ENCODE measurements at places on chromosomes 16 and 17.

- no peak for DNase-seq
These were observed 16.5 kb downstream of the CDIP1 start for GRCh38 chr16:4522051-4522581.

DNA sequence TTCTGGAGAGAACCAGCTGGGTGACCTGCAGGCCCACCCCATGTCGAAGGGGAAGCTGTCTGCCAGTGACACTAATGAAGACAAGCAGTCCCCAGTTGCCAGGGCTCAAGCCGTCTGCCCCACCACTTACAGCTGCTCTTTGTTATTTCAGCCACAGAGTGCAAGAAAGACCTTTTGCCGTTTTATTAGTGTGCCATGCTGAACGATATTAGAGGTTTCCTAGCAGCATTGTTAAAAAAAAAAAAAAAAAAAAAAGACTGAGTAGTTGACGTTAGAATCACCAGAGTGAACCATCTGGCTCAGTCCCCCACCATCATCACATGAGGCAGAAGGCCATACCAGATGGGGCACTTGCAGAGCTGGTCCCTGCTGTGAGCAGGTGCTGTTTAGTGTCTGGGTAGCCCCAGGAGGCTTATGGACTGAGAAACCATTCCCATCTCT is 26.5 kb upstream of the SLC39A11 start:
- DNase-seq, result no peak

- DNase-seq, result no peak
These were observed 17.8 kb upstream of the ITGAE start for GRCh38 chr17:3818786-3819185.

DNA sequence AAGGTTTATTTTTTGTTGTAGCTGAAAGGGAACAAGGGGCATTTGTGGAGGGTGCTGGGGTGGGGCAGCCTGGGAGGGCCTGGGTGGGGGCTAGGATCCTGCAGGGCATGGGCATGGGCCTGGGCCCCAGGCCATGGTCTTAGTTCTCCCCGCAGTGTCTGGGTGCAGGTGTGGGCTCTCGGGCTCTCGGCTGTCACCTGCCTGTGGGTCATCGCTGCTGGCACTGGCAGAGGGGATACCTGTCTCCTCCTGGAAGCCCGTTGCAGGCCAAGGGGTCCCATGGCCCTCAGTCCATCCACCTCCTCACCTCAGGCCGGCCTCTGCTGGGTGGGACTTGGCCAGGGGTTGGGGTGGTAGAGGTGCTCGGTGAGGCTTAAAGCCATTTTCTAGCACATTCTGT is 30.3 kb downstream of the TSC2 start:
- no peak for DNase-seq

GRCh38 chr17:79361873-79362771 is 248.7 kb downstream of the RBFOX3 start:
- DNase-seq, result no peak

DNA sequence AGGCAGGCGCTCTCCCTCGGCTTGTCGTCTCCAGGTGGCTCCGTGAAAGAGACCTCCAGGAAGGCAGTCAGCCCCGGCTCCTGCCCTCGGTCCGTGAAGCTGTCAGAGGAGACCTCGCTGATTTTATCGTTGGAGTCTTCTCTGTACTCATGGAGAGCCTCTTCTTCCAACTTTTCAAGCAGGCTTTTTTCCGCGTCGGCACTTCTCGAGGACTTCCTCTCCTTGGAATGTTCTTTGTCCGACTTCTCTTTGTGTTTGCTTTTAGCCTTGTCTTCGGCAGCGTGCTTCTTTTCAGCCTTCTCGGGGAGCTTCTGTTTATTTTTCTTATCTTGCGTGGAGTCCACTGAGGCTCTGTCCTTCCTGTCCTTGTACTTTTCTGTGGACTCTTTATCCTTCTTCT is 65.0 kb downstream of the ZNF778 start:
- no peak for DNase-seq

DNA sequence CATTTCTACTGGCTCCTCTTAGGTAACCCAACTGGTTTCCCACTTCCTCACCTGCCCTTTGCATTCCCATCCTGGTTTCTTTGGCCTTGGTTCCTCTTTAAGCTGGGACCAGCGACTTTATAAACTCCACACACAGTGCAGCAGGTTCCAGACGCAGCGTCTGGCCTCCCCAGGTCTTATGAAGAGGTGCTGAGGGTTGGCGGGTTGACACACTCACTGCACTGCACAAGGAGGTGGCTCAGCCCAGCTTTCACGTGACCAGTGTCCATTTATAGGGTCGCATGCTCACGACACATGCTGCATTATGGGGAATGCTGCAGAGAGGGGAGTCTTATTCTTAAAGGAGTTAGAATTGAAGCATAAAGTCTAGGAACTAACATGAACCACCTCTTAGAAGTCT is 70.8 kb downstream of the ZFHX3 start:
- no peak for DNase-seq

GRCh38 chr17:78884876-78885667 is 17.9 kb downstream of the CEP295NL start:
- DNase-seq, result no peak

- no peak for DNase-seq
These were observed 2.8 kb upstream of the CACNG1 start for GRCh38 chr17:67041531-67041930.

DNA sequence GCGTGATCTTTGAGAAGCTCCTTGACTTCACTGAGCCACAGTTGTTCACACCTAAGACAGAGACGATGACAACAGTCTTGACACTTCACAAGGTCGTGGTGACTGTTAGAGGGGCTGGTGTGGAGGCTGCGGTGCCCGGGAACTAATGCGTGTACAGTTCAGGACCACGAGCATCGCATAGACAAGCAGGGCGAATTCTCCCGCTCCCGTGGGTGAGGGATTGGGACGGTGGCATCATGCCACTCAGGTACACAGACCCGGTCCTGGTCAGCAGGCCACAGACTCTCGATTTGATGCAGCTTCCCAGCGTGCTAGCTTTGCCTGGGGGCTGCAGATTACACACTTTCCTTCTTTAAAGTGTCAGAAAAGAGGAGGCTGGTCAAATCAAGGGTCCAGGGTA is 24.7 kb downstream of the CEP295NL start:
- no peak for DNase-seq

DNA sequence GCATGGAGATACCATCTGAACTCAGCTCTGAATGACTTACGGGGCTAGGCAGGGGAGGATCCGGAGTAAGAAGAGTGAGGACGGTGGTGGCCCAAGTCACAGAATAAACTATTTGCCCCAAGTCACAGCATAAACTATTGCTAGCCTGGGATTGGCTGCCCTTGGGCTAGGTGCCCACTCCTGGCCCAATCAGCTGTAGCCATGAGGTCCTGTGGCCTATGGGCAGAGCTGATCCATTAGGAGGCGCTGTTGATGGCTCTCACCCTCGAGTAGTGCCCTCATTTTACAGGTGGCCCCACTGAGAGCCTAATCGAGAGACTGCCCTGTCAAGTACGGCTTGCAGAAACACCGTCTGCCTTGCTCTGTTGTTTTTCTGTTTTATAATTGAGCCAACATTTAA is 62.3 kb upstream of the ZNF423 start:
- DNase-seq, result no peak

DNA sequence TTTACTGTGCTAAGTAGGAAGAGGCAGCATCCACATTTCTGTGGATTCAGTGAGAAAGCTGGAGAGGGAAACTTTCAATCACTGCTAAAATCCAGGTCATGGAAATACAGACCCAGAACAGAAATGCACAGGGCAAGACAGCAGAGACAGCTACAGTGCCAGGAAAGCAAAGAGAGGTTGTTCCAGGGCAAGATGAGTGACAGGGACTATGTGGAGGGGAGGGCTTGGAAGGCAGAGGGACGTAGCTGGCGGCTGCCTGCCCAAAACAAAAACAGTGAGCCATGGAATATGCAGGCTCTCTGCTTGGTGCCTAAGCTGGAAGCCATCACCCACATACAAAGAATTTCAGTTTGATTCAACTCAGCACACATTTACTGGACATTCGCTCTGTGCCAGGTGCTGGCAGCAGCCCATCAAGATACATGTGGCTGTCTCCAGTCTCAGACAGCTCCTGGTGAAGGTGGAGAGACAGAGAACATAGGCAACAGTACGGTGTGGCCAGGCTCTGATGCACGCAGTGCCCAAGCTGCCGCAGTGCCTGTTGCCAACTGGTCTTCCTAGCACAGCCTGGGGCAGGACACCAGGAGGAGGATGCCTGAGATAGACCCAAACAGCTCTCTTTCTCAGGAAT is 88.7 kb downstream of the AIPL1 start:
- no peak for DNase-seq

DNA sequence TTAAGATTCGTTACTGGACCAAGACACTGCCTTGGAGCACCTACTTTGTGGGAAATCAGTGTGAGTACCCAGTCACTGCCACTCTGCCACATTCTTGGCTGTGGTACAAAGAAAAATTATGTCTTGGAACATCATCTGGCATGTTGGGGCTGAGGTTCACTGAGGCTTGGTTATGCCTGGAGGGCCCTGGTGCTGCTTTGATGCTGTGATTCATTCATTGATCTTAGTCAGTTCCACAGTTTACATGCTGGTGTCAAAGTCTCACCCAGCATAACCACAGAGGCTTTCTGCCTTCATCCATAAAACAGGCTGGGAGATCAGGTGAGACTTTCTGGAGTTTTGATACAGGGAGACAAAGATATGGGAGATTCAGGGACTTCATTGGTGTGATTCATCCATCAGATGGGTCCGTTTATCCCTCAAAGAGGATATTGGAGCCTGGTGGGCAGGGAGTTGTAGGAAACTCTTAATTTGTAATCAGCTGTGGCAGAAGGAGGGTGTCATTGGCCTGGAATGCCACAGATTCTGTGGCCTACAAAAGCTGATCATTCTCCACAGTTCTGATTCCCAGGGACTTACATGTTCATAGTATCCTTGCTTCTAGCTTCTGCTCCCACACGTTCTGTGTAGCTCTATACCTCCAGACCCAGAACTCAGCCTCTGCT is 322.5 kb downstream of the PMP22 start:
- no peak for DNase-seq

- DNase-seq, result peak; percentile 59
These were observed 37.8 kb downstream of the TMEM235 start for GRCh38 chr17:78268951-78269905.

DNA sequence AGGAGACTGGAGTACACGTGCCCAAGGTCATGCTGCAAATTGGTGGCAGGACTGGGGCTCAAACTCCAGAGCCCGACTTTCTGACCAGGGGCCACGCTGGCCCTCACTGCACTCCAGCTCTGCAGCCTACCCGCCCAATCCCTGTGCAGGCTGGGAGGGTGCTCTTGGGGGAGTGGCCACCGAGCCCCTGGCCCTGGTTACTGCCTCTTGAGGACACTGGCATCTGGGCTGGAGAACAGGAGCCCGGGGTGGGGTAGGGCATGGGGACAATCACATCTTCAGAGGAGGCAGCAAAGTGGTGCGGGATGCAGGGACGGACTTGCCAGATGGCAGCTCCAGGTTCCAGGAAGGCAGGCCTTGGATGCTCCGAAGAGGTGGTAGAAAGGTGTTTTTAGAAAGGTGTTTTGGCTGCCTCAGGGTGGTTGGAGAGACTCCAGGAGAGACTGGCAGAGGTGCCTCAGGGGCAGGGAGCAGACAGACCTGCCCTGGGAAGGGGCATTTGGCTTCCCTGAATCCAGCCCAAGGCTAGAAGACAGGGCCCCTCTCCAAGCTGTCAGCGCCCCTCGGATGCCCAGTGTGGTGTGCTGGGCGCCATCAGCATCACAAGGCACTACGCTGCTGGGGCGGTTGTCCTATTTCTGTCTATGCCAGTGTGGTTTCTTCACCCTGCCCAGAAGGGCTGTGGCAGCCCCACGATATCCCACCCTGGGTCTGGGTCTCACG is 220.6 kb downstream of the NTN1 start:
- DNase-seq, result no peak

DNA sequence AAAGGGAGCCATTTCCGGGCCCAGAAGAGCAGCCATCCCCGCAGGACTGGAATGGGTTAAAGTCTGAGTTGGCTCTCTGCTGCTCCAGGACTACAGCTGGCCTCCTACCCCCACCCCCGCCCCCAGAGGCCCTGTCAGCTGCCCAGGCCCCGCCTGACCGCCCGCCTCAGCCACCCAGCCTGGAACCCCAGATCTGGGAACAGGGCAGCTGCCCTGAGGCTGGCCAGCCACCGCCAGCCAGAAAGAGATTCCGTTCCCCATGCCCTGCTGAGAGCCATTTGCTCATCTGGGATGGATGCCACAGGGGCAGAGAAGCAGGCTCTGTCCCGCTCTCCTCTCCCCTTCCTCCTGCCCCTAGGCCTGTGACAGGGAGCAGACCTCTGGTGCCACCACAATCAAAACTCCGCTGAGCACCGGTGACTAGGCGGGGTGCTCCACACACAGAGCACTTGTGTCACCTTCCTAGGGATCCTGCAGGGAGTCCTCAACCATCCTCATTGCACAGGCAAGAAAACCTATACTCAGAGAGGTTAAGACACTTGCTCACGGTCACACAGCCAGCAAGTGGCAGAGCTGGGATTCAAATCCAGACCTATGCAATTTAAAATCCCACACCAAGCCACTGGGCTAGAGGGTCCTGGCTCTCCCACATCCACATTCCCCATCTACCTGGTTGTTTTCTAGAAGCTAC is 44.1 kb downstream of the ZNF423 start:
- DNase-seq, result no peak

- no peak for DNase-seq
These were observed 204.5 kb downstream of the RBFOX3 start for GRCh38 chr17:79406316-79406715.

GRCh38 chr16:47143677-47144558 is at the start of gene NETO2:
Gene NETO2, minus strand, starts transcription at chr16:47143945. Its CDS starts 333 bp downstream, at chr16:47143612.
- peak; percentile 43 for DNase-seq

DNA sequence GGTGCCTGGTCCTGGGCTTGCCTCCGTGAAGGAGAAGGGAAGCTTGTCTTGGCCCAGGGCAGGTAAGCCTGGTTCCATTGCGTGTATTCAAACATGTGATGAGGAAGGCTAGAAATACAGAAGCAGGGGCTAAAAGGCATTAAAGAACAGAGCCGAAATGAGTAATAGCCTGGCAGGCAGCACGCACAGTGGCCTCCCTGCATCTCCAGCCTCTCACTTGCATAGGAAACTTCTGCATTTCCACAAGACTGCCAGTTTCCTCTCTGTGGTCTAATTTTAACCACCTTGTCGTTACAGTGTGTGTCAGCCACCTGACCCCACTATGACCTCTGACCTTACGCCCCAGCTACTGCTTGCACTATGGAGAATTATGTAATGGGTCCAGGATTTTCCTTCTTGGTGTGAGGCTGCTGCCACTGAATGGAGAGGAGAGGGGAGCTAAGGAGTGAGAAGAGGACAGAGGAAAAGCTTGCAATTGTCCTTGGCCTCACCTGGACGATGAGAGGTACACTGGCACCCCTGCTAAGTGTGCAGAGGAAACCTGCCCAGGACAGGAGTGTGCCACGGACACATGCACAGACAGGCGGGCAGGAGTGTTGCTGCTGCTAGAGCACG is 32.8 kb downstream of the HIC1 start:
- DNase-seq, result peak; percentile 71
